Activated T-cell treated with anti-CD3 and anti-CD28 coated beads, Interleukin-2, amount 50 U/mL, for 1 hour (primary cell): ENCODE measurements at places on chromosomes 3 and 15.

DNA sequence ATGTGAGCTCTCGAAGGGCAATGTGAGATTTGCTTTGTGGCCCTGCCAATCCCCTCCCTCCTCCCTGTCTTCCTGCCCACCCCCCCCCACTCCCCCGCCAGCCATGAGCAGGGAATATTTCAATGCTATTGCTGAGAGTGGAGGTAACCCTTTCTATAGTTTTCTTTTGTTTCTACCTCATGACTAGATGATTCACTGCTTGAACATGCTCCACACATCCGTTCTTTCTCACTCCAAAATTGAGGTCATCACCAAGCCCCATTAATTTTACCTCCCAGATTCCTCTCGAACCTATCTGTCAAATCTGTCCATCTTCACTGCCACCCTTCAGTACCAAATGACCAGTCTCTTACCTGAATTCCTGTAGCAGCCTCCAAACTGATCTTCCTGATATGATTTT, 12.2 kb downstream of the ZNF774 start:
- no peak for DNase-seq

DNA sequence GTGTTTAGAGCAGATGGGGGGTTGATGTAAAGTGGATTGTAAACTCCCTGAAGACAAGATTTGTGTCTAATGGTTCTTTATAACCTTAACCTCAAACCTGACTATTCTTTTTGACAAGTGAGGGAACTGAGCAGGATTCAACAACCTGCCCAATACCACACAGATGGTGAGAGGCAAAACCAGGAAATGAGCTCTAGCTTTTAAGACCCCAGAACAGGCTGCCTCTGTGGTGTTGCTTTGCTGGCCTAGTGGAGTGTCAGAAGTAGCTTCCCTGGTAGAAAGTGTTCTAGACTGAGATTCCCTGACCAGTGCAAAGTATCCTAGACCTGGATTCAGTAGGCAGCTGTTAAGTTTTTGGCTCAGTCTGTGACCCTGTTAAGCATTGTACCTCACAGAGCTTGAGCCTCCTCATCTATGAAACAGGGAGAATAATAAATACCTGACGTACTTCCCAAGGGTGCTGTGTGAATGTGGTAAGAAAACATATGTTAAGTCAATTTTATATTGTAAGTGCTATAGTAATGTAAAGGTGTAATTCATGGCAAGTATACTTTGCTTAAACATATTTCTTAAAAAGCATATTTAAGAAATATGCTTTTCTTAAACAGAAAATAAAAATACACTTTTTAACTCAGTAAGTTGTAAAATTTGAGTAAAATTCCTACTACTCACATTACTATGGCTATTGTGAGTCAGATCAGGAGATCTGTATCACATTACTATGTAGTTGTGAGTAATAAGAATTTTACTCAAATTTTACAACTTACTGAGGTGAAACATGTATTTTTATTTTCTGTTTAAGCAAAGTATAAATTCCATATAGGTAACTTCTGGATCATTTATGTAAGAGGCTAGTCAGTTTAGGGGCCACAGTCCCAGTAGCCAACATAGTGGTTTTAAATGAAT, 8.8 kb downstream of the GPR87 start:
- no peak for DNase-seq

GRCh38 chr3:178436773-178437172, 99.5 kb upstream of the KCNMB2 start:
- no peak for DNase-seq

GRCh38 chr15:63506537-63507035, 2.2 kb downstream of the USP3 start:
- no peak for DNase-seq

DNA sequence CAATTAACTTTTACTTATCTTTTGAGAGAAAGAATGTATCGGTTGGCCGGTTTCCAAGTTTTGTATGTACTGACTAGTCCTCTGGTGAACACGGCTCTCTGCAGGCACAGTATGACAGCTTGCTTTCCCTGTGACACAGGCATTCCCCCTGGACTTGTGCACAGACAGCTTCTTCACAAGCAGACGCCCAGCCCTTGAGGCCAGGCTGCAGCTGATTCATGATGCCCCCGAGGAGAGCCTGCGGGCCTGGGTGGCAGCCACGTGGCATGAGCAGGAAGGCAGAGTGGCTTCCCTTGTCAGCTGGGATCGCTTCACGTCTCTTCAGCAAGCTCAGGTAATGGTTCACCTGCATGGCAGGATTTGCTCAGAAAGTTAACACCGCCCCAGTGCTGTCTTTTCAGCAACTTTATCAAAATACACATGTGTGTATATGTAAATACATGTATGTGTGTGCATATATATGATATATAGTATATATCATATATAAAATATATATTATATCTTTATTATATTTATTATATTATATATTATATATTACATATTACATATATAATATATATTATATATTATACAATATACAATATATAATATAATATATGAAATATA, 25.5 kb downstream of the FAN1 start:
- no peak for DNase-seq

DNA sequence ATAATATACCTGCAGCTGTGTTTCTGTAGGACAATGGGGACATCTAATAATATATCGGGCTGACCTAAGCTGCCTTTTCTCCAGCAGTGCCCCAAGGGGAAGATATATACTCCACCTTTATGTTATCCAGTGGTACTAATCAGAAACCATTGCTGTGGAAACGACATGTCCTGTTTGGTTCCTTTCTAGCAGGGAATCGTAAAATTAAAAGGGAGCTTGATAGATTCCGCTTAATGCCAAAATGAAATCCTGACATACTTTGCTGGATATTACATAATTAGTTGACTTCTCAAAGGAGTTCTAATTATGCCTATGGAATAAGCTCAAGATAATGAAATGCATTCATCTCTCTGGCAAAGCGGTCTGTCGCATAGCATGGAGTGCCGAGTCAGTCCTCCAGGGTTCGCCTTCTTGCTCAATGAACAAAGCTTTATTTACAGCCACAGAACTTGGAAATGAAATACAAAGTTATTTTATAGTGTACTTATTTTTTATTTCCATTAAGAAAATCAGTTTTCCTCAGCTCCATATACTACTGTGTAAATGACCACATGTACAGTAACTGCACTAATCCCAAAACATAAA, 262.8 kb downstream of the LRTM1 start:
- DNase-seq = no peak

DNA sequence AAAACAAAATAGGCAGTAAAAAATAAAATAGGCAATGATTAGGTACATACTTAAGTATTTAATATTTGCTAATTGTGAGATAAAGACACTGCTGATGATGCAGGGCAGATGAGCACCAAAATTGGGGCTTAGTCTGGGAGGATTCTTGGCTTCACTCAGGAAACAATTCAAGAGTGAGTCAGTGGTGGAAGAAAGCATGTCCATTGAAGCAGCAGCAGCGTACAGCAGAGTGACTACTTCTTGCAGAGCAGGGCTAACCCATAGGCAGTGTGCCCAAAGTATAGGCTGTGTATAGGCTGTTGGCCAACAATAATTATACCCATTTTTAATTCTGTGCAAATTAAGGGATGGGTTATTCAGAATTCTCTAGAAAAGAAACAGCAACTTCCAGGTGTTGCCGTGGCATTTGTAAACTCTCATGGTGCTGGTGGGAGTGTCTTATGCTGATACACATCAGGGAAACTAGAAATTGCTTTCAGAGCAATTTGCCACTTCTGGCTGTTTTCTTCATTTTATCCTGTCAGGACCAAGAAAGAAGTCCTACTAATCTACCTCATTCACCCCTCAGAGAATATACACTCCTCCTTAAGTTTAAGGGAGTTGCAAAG, 317.3 kb upstream of the NAALADL2 start:
- DNase-seq = no peak

DNA sequence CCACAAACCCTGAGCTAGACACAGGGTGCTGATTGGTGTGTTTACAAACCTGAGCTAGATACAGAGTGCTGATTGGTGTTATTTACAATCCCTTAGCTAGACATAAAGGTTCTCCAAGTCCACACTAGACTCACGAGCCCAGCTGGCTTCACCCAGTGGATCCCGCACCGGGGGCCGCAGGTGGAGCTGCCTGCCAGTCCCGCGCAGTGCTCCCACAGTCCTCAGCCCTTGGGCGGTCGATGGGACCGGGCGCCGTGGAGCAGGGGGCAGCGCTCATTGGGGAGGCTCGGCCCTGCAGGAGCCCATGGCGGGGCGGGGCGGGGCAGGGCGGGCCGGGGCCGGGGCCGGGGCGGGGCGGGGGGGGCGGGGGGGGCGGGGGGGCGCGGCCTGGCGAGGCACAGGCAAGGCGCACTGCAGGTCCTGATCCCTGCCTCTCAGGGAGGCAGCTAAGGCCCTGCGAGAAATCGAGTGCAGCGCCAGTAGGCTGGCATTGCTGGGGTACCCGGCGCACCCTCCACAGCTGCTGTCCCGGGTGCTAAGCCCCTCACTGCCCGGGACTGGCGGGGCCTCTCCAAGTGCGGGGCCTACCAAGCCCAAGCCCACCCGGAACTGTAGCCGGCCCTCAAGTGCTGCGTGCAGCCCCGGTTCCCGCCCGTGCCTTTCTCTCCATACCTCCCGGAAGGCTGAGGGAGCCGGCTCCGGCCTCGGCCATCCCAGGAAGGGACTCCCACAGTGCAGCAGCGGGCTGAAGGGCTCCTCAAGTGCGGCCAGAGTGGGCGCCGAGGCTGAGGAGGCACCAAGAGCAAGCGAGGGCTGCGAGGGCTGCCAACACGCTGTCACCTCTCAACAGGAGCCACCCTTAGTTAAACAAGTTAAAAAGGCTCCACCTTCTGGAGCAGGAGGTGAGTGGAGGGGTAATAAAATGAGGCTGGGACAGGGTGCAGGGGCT, 9.8 kb upstream of the TMEM40 start:
- DNase-seq = no peak

DNA sequence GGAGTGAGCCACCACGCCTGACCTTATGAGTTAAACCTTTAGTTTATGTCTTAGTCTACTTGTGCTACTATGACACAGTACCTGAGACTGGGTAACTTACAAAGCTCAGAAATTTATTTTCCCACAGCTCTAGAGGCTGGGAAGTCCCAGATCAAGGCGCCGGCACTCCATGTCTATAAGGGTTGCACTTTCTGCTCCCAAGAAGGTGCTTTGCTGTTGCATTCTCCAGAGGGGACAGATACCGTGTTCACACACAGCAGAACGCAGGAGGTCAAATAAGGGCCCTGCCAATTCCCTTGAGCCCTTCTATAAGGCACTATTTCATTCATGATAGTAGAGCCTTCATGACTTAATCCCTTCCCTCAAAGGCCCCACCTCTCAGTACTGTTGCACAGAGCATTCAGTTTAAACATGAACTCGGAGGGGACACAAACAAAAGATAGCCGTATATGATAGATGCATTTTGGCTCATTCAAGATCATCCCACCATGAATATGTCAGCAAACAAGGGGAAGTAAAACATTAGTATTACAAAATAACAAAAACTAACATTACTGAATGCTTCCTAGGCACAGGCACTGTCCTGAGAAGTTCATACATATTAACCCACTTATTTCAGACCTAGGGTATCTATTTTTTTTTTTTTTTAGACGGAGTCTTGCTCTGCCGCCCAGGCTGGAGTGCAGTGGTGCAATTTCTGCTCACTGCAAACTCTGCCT, 26.5 kb downstream of the PLA1A start:
- DNase-seq = no peak

DNA sequence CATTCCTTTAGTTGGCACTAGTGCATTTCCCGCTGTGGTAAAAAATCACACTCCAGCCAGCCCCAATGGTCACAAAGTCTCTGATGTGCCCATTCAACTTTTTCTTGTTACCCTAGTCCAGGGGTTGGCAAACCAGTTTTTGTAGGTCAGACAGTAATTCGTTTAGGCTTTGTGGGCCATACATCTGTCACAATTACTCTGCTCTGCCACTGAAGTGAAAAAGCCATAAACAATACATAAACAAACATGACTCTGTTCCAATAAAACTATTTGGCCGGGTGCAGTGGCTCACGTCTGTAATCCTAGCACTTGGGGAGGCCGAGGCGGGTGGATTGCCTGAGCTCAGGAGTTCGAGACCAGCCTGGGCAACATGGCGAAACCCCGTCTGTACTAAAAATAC, 78.5 kb downstream of the POLR2M start:
- DNase-seq = no peak

DNA sequence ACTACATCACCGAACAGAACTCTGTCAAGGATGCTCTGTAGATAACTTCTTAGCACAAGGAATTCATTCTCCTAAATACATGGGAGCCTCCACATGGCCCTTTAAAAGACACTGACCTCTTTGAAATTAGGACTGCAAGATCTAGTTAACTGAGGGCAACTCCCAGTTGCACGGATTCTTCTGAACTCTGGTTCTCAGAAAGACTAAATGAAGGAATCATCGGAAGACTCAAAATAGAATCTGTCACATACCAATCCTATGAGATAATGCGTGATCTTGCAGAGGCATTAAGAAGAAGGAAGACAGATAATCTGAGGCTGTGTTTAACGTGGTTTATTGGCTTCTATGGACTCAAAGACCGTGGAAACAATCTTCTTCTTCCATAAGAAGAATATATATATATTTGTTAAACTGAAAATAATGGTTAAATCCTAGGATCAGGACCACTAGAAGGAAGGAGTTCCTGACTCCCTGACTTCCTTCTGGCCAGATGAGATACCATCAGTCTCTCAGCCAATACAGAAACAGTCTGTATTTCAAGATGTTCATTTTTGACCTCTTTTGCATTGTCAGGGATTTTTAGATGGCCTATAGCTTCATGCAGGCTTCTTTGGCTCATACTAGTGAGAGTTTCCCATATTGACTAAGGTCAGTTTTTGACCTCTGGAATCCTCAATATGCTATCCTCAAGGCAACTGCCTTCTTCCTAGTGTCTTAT, 33.9 kb upstream of the TBC1D23 start:
- no peak for DNase-seq

DNA sequence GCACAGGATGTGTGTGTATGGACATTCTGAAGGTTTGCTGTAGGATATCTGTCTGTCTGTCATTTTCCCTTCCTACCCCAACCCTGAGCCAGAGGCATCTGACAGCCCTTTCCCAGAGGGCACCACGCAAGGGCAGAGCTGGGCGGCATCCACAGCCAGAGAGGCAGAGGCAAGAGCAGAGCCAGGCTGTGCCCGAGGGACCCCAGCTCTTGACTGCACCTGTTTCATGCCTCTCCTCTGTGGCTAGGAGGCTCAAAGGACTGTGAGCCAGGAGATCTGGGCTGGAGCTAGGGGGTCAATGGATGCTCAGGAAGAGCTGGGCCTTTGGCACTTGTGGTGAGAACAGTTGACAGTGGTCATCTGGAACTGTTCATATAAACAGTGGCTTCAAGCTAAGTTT, 4.8 kb upstream of the APEH start:
- DNase-seq = no peak

GRCh38 chr3:108525971-108526370, 15.6 kb upstream of the MYH15 start:
- DNase-seq = no peak

DNA sequence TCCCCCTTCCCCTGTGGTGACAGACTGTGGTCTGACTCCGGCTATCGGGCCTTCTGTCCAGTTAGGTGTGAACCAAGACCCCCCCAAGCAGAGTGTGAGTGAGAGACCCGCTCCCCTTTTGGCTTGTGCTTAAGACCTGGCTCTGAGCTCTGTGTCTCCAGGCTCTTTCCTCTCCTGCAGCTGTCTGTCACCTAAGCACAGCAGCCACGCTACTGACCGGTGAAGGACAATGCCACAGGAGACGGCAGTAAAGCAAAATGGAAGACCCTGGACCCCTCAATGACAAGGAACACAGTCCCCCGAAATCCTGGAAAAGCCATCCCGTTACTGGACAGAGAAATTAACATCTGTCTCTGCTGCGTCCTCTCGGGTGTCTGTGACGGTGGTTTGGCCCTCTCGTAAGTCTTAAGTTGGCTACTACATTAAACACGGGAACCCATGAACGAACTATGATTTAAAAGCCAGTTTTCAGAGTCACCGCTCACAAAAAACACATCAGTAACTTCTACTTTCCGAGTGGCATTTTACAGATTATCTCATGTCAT, 53.7 kb downstream of the CHSY1 start:
- no peak for DNase-seq
